ENCODE measurements at places on chromosomes 13 and 19.
A peak's percentile ranks its signal among the peaks of the same experiment; 100 is the strongest.

GRCh38 chr13:29515372-29515771, 80.1 kb downstream of the SLC7A1 start:
- H3K27me3 ChIP-seq = no peaks in the 10 kb centered on the region
- no peaks in the 10 kb centered on the region for H3K4me1 ChIP-seq
- H3K27ac ChIP-seq = no peak overlapping the region
- DNase-seq = no peak

DNA sequence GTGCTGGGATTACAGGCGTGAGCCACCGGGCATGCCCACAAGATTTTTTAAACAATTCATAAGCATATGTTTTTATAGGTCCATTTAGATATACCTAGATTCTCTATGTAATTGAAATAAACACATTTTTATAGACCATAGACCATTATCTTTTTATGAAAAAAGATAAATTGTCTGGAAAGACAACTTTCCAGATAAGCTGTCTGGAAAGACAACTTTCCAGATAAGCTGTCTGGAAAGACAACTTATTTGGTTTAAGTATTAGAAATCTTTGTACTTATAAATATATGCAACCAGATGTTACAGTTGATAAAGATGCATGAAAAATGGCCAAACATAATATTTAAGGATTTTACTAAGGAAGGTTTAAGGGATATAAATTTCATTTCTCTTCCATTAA, 538.5 kb downstream of the GPC6 start:
- no peaks in the 10 kb centered on the region for H3K4me1 ChIP-seq
- DNase-seq = no peak
- H3K4me3 ChIP-seq = no peak overlapping the region
- no peak overlapping the region for H3K27ac ChIP-seq
- H3K27me3 ChIP-seq = no peaks in the 10 kb centered on the region

GRCh38 chr19:17975032-17975431, 8.1 kb downstream of the KCNN1 start:
- H3K27ac ChIP-seq = no peak overlapping the region
- no peaks in the 10 kb centered on the region for H3K36me3 ChIP-seq
- no peaks in the 10 kb centered on the region for H3K4me1 ChIP-seq
- no peak for DNase-seq

- H3K36me3 ChIP-seq = peaks cover 3% of the 10 kb centered on the region
- DNase-seq = no peak
- H3K4me3 ChIP-seq = no peak overlapping the region
Observed at GRCh38 chr13:40377783-40378182, 288.7 kb downstream of the FOXO1 start.

DNA sequence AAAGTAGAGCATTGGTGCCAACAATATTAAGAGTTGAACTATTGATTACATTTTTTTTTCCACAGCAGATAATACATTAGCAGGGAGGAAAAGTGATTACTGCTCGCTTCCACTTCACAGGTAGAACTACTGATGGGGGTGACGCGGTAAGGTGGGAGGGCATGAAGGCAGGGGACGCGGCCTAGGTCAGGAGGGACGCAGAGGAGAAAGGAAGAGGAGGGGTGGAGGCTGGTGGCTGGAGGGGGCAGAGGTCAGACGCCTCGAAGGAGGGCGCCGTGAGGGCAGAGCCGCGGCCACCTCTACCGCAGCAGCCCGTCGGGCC, 287 bp upstream of the B3GLCT start:
- peak overlapping the region; percentile 93 for H3K4me3 ChIP-seq
- peaks cover 27% of the 10 kb centered on the region for H3K4me1 ChIP-seq
- peaks cover 4% of the 10 kb centered on the region for H3K36me3 ChIP-seq
- no peak for DNase-seq
- peak overlapping the region; percentile 85 for H3K27ac ChIP-seq

DNA sequence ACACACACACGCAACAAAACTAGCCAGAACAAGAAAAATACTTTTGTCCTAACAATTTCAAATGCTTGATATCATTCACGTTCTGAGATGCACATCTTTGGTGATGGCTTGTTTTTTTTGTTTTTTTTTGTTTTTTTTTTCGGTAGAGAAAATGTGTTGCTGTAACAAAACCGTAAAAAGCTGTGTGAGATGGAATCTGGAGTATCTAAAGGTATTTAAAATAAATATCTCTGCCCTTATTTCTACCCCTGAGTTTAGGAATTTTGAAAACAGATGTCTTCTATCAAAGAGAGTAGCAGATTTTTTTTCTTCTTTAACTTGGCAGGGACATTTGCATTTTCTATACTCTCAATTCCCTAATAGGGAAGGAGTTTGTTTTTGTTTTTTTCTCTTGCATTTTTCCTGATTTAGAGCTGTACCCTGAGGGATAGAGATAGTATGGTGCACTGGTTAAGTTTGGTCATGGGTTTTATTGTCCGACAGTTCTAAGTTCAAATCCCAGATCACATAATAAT, 446.6 kb downstream of the KLF5 start:
- H3K36me3 ChIP-seq = peaks cover 3% of the 10 kb centered on the region
- peaks cover 7% of the 10 kb centered on the region for H3K27me3 ChIP-seq
- no peak overlapping the region for H3K27ac ChIP-seq
- no peak for DNase-seq
- no peak overlapping the region for H3K4me3 ChIP-seq

- H3K27ac ChIP-seq = no peak overlapping the region
- no peaks in the 10 kb centered on the region for H3K27me3 ChIP-seq
- peaks cover 44% of the 10 kb centered on the region for H3K4me1 ChIP-seq
Observed at GRCh38 chr13:113203507-113204377, 4.7 kb downstream of the PCID2 start.

DNA sequence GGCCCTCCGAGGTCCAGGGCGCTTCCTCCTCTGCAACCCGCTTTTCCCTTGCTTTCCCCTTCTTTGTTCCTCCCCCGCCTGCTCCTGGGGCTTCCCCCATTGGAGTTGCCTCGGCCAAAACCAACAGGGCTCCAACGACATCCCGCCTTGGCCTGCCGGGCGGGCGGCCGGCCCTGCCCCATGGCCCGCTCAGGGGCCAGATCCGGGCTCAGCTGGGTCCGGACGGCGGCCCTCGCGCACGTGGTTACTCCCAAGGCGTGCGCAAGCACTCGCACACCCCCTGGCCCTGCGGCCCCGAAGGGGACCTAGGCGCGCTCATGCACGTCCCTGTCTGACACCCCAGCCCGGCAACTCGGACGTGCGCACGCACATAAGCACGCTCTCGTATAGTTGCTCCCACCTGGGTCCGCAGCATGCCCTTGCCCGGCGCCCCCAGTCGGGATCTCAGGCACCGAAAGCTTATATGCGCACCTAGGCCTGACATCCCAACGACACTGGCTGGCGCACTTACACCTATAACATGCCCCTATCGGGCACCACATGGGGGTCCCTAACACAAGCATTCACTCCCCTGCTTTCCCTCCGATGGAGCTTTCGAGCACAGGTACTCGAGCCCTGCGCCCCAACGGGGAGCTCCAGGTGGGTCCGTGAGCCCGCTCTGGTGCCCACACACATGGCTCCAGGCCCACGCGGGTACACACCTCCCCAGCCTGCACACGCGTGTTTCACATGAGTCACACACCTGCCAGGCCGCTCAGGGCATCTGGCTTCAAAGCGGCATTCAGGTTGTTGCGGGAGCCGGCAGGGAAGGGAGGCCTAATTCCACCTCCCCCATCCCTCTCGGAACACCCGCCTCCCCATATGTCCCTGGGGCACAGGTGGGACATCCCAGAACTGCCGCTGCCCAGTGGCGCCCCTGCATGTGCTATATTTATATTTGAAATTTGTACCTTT, 15.0 kb downstream of the NFIX start:
- peaks cover 65% of the 10 kb centered on the region for H3K27me3 ChIP-seq
- DNase-seq = no peak
- peaks cover 20% of the 10 kb centered on the region for H3K4me1 ChIP-seq
- H3K4me3 ChIP-seq = no peak overlapping the region

DNA sequence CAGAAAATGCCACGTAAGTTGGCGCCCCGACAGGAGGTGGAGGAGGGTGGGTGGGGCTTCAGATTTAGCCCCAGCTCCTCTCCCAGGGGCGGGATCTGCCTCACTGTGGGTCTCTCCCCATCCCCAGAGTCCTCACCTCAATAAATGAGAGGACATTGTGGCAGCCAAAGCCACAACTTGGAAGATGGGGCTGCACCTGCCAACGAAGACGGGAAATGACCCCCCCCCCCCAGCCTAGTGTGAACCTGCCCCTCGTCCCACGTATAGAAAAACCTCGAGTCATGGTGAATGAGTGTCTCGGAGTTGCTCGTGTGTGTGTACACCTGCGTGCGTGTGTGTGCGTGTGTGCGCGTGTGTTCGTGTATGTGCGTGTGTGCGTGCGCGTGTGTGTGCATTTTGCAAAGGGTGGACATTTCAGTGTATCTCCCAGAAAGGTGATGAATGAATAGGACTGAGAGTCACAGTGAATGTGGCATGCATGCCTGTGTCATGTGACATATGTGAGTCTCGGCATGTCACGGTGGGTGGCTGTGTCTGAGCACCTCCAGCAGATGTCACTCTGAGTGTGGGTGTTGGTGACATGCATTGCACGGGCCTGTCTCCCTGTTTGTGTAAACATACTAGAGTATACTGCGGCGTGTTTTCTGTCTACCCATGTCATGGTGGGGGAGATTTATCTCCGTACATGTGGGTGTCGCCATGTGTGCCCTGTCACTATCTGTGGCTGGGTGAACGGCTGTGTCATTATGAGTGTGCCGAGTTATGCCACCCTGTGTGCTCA, 1.5 kb upstream of the TRAPPC5 start:
- peaks cover 43% of the 10 kb centered on the region for H3K4me1 ChIP-seq
- H3K27me3 ChIP-seq = peaks cover 25% of the 10 kb centered on the region
- H3K4me3 ChIP-seq = peak overlapping the region; percentile 83
- no peaks in the 10 kb centered on the region for H3K36me3 ChIP-seq
- peak overlapping the region; percentile 81 for H3K27ac ChIP-seq

- H3K4me1 ChIP-seq = peaks cover 37% of the 10 kb centered on the region
- H3K27me3 ChIP-seq = no peaks in the 10 kb centered on the region
Observed at GRCh38 chr13:48436661-48437288, 23.9 kb upstream of the LPAR6 start.
